CD4-positive, alpha-beta T cell treated with Interleukin-15 for 4 hours (primary cell): ENCODE measurements at places on chromosomes 2 and 18.
A peak's percentile ranks its signal among the peaks of the same experiment; 100 is the strongest.

DNA sequence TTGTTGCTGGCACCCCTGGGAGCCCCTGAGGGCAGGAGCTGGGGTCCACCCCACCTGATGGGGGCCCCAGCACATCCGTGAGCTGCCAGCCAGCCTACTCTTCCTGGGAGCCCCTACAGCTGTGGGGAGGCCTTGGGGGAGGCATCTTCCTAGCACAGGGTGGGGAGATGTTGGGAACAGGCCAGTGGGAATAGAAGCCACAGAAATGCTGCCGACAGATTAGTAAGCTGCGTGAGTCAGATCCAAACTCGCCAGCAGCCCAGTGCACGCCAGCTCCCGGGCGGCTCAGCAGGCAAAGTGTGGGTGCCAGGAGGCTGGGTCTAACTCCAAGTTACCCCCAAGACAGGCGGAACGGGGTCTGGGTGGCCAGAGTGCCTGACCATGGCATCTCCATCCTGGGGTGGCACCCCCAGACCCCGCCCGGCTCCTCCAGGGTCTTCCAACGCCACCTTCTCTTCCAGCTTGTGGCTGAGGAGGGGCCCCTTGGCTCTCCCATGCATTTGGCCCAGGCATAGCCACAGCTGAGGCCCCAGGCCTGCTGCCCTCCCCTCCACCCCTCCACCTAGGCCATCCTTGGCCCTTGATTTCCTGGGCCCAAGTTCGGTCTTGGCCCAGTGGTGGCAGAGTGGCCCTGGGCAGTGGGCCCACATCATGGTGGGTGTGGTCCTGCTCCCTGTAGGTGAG, 15.3 kb downstream of the CROCC2 start:
- no peak for DNase-seq

GRCh38 chr2:47741637-47742036, 41.3 kb upstream of the MSH6 start:
- DNase-seq = no peak

- DNase-seq = peak; percentile 23
Measured at GRCh38 chr18:27599202-27599829, 414.2 kb upstream of the CHST9 start.

DNA sequence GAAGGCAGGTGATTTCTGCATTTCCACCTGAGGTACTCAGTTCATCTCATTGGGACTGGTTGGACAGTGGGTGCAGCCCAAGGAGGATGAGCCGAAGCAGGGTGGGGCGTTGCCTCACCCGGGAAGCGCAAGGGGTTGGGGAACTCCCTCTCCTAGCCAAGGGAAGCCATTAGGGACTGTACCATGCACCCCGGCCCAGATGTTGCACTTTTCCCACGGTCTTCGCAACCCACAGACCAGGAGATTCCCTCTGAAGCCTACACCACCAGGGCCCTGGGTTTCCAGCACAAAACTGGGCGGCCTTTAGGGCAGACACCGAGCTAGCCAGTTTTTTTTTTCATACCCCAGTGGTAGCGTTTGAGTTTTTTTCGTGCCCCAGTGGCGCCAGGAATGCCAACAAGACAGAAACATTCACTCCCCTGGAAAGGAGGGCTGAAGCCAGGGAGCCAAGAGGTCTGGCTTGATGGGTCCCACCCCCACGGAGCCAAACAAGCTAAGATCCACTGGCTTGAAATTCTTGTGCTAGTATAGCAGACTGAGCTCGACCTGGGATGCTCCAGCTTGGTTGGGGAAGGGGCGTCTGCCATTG, 75.9 kb upstream of the RANBP2 start:
- no peak for DNase-seq

GRCh38 chr2:98025481-98026037, 29.8 kb upstream of the TMEM131 start:
- DNase-seq = no peak

DNA sequence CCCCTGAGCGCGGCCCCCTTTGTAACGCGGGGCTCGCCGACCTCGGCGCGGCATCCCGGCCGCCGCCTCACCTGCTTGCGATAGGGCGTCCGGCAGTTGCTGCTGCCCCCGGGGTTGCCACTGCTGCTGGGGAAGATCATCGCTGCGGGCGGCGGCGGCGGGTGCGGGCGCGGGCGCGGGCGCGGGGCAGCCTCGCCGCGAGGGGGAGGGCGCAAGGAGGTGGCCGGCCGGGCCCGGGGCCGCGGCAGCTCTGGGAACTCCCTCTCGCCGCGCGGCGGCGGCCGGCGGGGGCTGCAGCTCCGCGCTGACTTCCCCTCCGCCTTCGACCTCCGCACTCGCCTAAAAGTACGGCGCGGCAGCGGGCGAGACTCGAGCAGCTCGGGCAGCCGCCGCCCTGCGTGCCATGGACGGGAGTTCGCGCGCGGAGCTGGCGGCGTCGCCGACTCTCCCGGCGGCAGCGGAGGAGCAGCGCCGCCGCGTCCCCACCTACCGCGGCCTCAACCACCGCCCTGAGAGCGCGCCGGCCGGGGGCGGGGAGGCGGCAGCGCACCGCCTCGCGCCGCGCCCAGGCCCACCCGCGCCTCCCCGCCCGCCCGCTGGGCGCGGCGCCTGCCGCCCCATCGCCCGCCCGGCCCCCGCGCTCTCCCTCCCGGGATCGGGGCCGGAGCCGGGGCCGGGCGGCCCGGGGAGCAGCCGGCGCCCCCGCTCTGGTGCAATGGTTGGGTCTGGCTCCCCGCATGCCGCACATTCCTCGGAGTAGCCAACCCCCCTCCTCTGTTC, 86.0 kb downstream of the RBMS1 start:
- DNase-seq = peak; percentile 54

DNA sequence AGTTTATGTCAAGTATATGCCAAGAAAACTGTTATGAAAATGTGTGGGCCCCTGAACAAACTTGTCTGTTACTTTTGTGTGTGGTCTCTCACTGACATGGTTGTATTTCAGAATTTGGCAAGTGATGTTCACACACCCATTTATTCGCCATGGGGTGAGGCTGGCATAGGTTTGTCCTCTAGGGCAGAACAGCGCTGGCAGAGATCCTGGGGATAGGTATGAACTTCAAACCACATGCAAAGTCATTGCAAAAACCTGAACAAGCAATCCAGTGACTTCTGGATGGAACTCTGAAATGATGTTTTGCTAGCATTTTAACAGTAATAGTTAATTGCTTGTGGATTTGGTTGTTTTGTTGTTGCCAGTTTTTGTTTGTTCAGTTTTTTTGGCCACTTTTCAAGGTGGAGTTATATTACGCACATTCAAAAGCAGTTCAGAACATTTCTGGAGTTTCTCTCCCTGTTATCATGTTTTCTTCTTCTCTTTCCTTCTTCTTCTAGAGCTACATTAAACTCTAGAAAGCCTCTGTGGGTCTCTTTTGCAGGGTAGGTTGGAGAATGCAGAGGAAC, 78.5 kb downstream of the MDH1 start:
- no peak for DNase-seq

DNA sequence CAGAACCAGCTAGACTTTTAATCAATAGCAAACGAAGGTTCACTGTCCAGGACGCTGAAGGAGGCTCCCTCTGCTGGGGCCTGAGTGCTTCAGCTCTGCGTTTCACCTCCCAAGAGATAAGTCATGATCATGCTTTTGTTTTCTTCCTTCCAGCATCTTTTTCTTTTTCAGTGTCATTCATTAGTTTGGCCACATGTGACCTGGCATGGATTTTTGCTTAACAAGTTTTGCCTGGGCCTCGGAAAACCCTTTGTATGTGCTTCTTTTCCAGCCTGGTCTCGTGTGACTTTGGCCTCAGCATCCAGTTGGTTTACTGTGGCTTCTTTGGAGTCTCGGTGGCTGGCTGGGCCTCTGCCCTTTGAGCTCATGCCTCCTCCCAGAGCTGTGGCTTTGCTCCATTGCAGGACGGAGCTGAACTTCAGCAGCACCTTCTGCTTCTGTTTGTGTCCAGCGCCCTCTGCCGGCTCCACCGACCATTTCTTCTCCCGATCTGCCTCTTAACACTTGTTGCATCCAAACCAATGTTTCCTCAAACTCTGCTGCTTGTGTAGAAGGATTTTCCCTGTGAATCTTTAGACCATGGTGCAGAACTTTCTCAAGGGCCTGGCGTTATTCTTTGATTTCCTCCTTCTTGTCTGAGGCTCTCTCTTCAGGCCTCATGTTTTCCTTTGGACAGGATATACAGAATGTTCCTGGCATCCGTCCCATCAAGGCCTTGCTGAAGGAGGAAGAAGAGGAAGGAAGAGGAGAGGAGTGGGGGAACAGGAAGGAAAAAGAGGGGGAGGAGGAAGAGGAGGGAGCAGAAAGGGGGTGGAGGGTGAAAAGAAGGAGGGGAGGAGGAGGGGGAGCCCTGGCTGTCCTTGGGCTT, 23.6 kb upstream of the HES6 start:
- peak; percentile 72 for DNase-seq

- no peak for DNase-seq
Measured at GRCh38 chr2:217903859-217904613, 98.8 kb downstream of the TNS1 start.

DNA sequence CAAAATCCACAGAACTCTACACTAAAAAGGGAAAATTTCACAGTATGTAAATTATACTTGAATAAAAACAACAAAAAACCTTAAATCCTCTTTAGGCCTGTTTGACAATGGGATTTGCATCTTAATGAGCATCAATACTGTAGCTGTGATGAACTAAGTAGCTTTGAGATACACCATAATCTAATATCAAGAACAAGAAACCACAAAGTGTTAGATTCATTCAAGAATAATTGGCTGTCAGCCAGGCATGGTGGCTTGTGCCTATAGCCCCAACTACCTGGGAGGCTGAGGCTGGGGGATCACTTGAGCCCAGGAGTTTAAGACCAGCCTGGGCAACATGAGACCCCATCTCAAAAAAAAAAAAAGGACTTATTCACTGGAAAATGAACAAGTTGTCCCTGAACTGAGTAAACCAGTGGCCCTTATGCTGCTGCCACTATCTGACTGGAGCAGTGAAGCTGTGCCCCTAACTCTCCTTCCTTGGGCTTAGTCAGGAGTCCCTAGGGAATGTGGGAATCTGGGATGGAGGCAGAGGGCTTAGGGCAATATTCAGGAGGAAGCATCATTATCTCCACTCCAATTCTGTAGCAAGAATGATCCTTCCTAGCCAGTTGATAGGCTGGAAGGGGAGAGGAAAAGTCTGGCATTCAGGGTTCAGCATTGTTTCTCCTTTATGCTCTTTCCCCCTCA, 88.5 kb downstream of the PRKCE start:
- no peak for DNase-seq

- DNase-seq = no peak
Measured at GRCh38 chr2:101300836-101301235, 7.7 kb downstream of the RNF149 start.

GRCh38 chr2:11330457-11331142, 13.8 kb downstream of the ROCK2 start:
- no peak for DNase-seq

- no peak for DNase-seq
Measured at GRCh38 chr2:26429779-26430578, 28.3 kb downstream of the DRC1 start.

DNA sequence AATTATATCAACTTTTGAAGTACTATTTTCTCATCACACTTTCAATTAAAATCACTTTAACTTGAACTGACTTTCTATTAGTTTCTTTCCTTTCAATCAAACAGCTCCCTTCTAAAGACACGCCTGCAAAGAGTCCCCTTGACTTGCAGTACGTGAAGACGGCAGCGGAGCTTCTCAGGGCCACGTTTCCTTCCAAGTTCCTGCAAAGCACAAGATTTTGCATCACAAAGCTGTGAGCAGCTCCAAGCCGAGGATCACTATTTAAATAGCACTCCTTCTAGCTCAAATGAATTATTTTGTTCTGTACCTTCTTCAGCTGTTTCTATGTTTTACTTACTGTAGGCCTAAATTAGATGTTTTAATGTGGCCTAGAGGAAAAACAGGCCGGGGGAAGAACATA, 30.8 kb downstream of the SH3YL1 start:
- DNase-seq = no peak

DNA sequence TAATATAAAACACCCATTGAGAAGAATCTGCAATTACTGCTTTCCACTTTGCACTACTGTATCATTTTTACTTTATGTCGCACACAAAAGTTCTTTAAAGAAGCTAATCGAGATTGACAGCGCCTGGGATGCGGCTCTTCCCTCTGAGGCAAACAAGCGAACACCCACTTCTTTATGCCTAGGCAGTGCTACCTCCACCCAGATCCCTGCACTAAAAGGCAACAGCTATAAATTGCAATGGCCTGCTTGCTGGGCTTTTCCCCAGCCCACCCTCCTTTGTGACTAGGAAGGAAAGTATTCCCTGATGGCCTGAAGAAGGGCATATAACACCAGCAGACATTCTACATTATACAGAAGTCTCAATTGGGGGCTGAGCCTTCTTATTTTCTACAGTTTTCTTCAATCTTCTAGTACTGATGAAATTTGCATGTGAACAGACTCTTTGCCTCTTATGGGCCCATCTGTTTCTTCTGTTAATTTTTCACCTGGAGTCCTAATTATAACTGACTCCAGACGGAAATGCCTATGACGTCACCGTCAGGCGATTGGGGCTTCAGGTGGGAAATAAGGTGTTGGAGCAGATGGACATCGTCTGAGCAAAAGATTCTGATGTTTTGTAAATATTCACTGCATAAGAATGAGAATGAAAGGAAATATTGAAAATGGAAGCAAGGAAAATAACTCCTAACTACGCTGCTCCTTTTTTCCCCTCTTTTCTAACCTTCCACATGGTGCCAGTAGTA, 138.9 kb upstream of the DCC start:
- no peak for DNase-seq

DNA sequence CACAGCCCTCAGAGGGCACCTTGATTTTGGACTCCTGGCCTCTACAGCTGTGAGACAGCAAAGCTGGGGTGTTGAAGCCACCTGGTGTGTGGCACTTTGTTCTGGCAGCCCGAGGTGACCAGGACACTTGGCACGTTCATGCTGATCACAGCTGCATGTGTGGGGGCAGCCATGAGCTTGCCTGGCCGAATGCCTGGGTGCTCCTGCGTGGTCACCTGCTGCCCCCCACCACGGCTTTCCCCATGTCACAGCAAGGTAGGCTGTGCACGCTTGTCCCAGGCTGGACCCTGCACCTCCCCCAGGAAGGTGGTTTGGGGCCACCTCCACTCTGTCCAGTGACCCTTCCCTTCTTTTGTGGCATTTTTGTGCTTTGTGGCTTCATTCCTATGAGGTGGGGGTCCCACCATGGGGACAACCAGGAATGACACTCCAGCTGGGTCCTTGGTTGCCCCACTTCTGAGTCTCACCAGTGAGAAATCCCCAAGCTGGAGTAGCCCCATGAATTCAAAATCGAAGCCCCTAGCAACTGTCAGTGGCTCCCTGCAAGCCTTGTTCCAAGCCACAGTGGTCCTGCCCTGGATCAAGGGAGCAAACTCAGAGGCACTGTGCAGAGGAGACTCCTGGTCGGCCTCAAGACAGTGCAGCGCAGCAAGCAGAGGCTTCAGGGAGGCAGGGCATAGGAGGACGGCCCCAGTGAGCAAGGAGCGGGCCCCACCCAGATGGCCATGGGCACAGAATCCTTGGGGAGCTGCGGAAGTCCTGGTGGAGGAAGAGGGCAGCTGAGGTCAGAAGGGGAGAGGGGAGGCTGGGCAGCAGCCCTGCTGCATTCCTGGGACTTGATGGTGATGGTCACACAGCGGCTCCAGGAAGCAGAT, 121.4 kb upstream of the HS6ST1 start:
- DNase-seq = no peak
